ENCODE measurements at places on chromosomes 6 and 20.

GRCh38 chr6:117955684-117956256 lies 48.7 kb downstream of the SLC35F1 start:
- DNase-seq: no peak

DNA sequence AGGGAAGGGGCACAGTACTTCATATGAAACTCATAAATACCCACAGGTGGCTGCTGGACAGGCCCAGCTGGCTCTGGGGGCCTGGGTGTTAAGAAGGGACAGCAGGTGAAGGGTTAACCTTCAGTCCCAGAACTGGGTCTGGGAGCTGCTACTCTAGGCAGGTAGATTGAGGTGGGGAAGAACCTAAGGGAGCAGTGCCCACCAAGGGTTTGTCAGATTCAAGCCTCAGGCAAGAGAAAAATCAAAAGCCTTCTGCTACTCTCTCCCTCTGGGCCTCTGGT lies 5.6 kb downstream of the RPL10A start:
- peak; percentile 25 for DNase-seq

DNA sequence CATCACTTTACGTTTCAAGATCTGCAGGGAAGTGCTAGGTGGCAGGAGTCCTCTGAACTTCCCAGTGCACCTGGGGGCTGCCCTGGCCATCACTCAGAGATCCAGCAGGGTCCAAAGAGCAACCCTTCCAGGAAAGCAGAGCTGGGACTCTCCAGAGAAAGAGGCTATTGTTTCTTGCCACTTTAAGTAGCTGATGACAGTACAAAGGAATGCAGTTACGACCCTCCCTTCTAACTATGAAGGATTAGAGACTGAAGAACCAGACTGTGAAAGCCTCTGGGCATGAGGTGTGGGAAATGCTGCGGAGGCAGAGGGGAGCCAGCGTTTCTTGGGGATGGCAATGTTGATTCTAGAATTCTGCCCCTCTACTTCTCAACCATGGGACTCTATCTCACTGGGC lies 189.1 kb upstream of the SUPT3H start:
- no peak for DNase-seq

- no peak for DNase-seq
These were observed 23.3 kb downstream of the NRSN1 start for GRCh38 chr6:24149296-24149695.

DNA sequence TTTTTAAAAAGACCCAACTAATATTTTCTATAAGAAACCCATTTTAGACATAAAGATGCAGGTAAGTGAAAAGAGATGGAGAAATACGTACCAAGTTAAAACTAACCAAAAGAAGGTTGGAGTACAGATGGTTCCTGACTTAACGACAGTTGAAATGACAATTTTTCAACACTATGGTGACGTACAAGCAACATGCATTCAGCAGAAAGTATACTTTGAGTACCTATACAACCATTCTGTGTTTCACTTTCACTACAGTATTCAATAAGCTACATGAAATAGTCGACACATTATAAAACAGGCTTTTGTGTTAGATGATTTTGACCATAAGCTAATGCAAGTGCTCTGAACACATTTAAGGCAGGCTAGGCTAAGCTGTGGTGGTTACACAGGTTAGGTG lies 228.9 kb downstream of the RNGTT start:
- no peak for DNase-seq

DNA sequence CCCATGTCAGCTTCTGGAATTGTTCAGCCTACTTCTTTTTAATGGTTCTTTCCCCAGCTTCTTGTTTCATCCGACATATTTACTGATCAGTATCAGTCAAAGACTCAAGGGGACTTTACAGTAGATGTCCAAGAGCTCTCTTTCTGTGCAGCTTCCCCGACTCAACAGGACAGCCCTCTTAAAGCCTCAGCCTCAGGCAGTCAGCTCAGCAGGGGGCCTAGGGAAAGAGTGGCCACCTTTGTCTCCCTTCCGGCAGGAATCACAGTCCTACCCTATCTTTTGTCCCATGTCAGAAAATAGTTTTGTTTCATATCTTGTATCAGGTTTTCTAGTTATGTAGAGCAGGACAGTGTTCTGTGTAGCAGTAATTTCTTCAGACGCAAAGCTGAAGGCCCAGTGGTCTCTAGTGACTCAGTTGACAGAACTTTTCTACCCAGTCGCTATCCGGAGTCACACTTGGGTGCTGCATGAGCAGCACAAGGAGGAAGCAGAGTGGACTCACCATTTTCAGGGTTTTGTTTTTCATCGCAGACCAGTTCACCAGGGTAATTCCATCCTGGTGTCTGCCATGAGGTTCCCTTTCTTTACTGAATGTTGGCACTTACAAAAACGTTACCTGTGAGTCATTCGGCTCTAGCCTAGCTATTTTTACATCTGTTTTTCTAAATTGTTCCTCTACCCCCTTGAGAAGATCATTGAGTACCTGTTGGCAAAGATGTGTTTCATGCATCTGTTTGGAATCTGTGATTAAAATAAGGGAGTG lies 47.7 kb downstream of the SPATA2 start:
- DNase-seq: no peak

DNA sequence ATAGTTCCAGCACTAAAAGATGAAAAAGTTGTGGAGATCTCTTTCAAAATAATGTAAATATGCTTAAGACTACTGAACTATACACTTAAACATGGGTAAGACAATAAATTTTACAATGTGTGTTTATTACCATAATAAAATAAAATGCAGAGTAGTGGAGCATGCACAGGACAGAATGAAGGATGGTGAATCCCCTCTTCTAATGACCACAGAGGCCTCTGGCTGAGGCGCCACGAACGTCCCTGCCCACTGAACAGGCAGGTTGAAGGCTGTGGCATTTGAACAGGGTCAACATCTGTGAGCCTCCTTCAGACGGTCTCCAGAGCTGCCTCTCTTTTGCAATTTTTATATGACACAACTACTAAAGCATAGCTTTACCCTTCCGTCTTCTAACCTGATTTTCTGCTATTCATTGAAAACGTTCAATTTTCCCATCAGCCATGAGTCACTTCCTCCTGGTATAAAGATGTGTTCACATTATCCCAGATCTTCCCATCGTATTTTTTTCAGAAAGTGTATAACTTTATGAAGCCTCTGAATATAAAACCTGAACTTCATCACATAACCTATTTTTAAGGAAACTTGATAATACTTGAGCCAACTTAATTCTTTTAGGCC lies 37.8 kb downstream of the ADGRF4 start:
- no peak for DNase-seq

DNA sequence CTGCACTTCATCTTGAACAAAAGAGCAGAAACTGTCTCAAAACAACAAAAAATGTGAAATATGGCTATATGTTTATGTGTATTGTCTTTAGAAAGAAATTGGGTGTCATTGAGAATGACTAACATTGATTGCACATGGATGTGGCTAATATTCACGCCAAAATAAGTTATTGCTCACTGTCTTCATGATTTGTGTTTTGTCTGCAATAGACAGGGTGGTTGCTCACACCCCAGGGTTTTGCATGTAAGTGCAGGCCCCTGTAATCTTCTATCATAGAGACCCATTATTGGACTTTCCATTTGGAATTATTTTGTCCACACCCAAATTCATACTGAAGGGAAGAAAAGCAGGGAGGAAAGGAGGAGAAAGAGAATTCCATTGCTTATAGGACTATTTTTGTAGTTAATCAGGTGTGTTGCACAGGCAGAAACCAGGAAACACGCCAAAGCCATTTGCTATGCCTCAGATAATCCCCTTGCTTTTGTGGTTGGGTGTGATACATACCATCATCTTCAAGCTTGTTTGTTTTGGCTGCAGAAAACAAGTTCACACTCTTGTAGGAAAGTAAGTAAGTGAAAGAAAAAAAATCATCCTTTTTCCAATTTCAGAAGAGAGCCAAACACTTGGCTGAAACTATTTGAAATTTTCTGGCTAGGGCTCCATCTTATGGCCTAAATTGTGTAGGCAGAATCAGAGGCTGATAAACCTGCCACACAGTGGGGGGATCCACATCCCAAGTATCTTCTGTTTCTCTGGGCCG lies 214.1 kb downstream of the COL12A1 start:
- no peak for DNase-seq

- DNase-seq: no peak
These were observed 1009.2 kb upstream of the GJE1 start for GRCh38 chr6:141123497-141123896.

Data from activated naive CD4-positive, alpha-beta T cell treated with anti-CD3 and anti-CD28 coated beads, Interleukin-2, amount 50 U/mL, for 72 hours (primary cell).